ENCODE measurements at places on chromosomes 3 and 15.
A peak's percentile ranks its signal among the peaks of the same experiment; 100 is the strongest.

GRCh38 chr3:45153658-45154437 lies 7.7 kb upstream of the CDCP1 start:
- peak; percentile 39 for DNase-seq

DNA sequence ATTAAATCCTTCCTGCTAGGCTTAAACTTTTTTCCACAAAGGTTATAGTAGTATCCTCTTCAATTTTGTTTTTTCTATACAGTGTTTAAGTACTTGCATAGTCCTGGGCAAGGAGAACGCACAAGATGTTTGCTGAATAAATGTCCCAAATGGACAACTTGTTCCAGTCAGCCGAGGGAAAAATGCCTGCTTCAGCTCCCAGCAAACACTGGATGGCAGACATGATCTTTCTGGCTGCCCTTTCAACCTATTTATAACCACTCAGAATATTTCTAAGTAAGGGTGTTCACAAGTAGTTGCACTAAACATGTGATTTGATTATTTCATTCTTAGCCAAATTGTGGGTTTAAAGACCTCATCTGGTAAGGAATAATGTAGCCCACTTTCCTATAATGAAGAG lies 29.8 kb downstream of the GNB4 start:
- peak; percentile 53 for DNase-seq

DNA sequence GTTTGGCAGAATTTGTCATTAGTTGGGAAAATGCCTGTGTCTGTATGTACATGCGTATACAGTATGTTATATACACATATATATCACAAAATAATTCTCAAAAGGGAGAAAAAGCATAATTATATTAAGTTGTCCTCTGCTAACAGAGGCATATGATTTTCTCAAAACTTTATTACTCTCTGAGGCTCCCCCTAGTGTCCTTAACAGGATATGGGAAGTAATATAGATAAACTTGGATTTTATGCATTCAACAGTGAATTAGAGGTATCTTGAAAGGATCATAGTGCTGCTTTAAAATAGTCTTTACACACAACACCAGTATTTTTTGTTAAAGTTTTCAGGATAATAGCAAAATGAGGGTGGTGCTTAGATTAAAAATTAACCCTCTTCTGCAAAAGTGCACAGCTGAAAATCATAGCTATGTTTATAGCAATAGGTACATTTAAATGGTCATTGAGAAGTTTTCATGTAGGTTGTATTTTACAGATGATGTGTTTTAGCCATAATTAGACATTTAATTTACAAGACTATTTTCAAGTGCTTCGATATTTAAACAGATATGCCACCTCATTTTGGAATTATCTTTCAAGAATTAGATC lies 454.0 kb upstream of the ROBO2 start:
- DNase-seq: peak; percentile 34

- peak; percentile 95 for DNase-seq
These were observed 45.4 kb downstream of the BTD start for GRCh38 chr3:15646851-15647511.

DNA sequence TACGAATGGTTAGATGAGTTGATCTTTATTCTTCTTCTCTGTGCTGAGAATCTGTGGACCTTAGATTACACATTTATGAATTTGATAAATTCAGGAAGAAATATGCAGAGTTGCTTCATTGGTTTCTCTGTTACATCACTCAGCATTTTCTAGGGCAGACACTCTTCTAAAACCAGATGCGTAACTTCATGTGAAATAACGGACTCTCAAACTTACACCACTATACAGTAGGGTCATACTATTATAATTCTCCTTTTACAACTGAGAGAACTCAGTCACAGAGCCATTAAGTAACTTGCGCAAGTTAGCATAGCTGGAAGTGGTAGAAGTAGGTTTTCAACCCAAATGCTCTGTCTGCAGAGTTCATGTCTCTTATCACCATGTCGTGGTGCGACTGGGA lies 5.7 kb downstream of the TMEM207 start:
- no peak for DNase-seq

DNA sequence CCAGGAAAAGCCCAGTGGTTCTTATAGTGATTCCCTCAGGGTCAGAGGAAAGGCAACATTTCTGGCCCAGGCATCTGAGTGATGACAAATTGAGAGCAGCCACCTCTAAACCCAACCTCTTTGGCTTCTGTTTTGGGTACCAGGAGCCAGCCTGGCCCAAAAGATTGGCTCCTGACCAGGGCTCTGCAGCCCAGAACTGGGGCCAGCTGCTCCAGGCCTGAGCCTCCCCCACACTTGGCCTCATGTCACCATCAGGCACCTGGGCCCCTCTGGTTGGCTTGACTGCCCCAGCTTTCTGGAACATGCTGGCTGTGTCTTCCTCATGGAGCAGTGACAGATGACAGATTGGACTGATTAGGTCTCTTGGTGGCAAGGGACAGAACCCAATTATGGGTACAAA lies 26.0 kb upstream of the HCN4 start:
- no peak for DNase-seq

DNA sequence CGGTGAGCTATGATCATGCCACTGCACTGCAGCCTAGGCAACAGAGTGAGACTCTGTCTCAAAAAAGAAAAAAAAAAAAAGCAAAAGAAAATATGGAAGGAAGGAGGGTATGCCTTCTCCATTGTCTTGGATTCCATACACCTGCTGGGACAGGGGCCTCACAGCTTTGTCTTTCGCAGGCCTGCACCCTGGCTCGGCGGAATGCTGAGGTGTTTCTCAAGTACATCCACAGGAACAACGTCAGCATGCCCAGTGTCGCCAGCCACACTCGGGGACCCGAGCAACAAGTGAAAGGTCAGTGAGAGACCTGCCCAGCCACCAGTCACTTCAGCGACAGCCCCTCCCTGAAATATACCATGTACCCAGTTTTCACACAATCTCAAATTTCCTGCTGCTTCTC lies 288.5 kb upstream of the UMPS start:
- no peak for DNase-seq

- DNase-seq: no peak
These were observed 52.4 kb downstream of the TRIM69 start for GRCh38 chr15:44788748-44789147.

DNA sequence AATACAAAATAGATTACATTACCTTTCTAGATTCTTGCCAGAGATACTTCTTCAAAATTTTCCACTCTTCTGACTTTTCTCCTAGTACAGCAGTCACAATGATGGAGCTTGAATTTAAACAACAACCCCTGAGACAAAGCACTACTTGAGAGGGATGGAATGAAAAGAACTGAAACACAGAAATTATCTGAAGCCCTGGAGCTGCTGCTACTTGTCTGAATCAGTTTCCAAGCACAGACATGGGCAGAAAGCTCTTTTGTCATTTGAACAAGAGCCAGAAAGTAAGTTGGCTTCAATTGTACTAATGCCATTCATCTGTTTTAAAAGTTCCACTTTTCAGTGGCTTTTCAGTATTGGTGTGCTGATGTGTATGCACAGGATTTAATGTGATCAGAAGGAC lies 718.5 kb upstream of the ARPP21 start:
- no peak for DNase-seq

- no peak for DNase-seq
These were observed 9.0 kb downstream of the CCK start for GRCh38 chr3:42257007-42257406.

DNA sequence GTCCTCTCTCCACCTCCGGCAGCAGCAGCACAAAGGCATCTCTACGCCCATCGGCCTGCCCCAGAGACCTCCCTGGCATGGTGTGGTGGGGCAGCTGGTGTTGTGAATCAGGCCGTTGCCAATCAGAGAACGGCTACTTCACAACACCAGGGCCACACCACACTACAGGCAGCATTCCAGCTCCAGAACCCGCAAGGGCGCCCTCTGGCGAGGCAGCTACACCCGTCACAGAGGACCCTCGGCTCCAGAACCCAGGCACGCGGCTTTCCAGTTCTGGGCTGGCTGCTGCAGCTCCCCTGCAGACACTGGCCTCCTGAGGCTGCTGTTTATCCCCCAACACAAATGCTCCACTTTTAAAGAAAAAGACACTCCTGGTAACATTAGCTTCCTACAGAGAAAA lies 127.5 kb upstream of the TOPAZ1 start:
- peak; percentile 46 for DNase-seq

GRCh38 chr3:11306817-11307589 lies 34.8 kb downstream of the ATG7 start:
- no peak for DNase-seq

DNA sequence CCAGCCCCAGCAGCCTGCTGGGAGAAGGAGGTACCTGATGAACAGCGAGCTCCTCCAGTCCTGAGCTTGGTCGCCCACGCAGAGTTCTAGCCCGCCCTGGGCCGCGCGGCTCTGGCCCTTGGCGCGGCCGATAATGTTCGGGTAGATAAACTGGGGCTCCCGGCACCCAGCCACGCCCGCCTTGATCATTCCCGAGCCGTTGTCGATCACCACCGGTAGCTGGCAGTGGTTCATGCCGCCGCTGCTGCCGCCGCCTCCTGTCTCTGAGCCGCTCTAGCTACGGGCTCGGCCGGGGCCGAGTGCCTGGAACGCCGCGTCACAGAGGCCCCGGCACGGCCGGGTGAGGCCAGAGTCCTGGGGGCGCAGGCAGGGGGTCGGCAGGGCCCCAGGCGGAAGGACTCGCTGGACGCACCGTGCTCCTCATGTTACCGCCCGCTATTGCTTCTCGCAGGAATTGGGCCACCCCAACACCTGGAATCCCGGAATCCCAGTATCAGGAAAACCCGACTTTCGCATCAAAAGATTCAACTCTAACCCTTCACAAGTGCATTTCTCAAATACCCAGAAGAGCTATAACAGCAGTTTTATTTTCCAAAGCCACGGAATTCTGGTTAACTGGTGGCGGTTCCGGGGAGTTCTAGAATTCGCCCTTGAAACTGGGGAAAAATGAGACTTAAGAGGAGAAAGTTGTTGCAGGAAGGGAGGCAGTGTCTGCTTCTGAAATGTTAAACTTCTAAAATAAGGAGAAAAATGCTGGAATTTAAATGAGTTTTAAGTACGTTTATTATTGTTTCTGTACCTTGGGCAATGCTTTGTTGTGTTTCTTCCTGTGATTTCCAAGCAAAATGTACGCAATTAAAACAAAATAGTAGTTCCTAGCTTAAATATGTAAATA lies at the start of gene ACTRT3:
Gene ACTRT3, minus strand, starts transcription at position 275 of the 895 bp plus-strand sequence. Its CDS starts 41 bp downstream, at position 234.
- DNase-seq: peak; percentile 48

- peak; percentile 28 for DNase-seq
These were observed 664 bp upstream of the LARP6 start for GRCh38 chr15:70854666-70854976.

DNA sequence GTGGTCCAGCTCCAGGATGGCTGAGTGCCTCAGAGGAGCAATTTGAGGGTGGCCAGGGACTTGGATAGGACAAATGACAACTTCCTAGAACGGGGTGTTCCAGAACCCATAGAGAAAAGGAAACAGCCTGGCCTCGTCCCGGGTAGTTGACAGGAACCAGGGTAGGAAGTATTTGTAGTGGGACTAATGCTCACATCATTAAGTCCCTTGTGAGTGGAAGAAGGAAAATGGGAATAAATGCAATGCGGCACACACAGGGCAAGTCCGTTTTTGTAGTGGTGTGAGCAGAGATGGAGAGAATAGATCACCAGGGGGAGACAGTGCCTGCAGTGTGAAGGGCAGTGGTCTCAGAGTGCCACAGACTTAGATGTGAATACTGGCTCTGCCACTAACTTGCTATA lies 19.6 kb downstream of the TIMP4 start:
- peak; percentile 56 for DNase-seq

GRCh38 chr3:148457886-148458285 lies 239.8 kb upstream of the AGTR1 start:
- DNase-seq: no peak

GRCh38 chr3:46933261-46933660 lies 43.3 kb downstream of the CCDC12 start:
- DNase-seq: no peak

- no peak for DNase-seq
These were observed 14.0 kb upstream of the ZCWPW2 start for GRCh38 chr3:28334552-28334951.

DNA sequence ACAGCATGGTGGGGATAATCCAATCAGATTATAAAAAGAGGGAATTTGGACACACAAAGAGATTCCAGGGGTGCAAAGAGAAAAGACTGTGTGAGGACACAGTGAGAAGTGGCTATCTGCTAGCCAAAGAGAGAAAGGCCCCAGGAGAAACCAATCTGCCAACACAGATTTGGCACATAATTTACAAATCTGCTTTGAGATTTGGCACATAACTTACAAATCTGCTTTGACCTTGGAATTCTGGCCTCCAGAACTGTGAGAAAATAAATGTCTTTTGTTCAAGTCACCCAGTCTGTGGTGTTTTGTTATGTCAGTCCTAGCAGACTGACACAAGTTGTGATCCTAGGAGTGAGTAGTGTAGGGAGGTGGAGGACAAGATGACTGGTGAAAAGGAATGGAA lies 3.5 kb upstream of the TM4SF18 start:
- DNase-seq: no peak

- peak; percentile 22 for DNase-seq
These were observed 411 bp upstream of the C3orf70 start for GRCh38 chr3:185153171-185153771.

DNA sequence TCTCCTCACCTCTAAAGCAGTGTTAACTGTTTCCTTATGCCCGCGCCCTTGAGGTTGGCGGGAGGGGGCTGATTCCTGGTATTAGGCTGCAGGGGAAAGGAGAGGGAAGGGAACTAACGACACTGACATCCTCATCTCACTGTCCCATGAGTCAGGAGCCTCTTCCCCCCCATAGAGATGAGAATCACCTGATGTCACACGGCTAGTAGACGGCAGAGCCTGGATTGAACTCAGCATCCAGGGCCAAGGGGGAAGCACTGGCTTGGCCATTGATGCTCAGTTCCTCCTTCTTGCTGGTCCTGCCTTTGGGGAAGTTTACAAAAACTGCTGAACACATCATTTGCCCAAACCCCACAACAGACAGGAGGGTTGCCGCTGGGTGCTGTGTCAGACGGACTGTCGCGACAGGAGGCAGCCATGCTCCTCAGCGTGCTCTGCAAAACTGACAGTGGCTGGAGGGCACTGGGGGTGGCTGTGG lies 38.5 kb downstream of the IDH2 start:
- no peak for DNase-seq

DNA sequence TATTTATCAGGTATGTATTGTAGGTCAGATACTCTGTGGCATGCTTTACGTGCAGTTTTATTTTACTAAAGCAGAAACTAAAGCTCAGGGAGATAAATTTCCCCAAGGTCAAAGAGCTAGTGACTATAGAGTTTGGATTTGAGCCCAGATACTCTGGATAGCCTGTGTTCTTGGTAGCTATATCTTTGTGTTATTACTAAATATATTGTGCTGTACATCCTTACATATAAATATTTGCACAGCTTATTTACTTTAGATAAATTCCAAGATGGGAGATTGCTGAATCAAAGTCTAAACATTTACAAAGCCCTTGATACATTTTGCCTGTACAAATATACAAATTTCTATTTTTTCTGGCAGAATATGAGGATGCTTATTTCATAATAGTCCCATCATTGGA lies 660.9 kb upstream of the NAALADL2 start:
- DNase-seq: no peak

GRCh38 chr3:58184309-58184981 lies 26.3 kb downstream of the DNASE1L3 start:
- no peak for DNase-seq
